ENCODE measurements at places on chromosomes 4 and X.

DNA sequence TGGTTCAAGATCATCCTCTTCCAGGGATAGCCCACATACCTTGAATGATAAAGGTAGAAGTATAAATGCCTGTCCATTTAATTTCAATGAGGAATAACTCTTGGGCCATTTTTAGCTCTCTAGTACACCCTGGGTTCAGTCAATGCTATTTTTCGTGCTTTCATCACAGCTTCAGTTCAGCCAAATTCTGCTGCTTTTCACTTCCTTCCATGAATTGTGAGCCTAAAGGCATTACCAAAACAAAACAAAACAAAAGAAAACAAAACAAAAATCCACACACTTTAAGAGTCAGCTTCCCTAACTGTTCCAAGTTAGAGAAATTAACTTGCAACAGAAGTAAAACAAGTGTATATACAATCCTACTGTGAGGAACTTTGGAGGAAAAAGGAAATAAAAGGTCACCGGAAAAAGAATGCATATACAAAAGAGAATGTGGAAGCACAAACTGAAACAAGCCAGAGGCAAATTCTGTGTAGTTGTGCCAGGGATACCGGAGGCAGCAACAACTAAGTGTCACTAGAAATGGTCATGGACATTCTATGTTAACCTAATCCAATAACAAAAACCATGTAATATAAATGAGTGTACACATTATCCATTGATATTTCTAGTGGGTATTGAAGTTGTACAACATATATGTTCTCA is 423.1 kb downstream of the KCTD8 start:
- no peak for DNase-seq

- DNase-seq: no peak
Observed at GRCh38 chr4:184270808-184271413, 53.2 kb upstream of the ENPP6 start.

- no peak for DNase-seq
Observed at GRCh38 chr4:46442963-46443362, 53.0 kb upstream of the GABRA2 start.

DNA sequence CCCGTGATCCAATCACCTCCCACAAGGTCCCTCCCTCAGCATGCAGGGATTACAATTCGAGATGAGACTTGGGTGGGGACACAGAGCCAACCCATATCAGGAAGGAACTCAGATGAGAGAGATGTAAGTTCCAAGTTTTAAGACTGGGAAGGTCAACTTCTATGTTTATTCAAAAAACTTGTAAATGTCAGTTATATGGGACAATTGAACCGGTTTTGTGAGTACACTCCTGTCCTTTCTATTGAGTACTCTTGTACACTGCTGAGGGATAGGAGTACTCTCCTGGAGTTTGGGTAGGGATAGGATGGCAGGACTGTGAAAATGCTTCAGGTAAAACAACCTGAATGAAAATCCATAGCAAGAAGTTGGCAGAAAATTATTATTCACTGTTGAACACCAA is 239.1 kb downstream of the ZNF674 start:
- no peak for DNase-seq

GRCh38 chr4:3770323-3771163 is 4.4 kb downstream of the ADRA2C start:
- no peak for DNase-seq

GRCh38 chrX:47162927-47163583 is 18.0 kb downstream of the RBM10 start:
- no peak for DNase-seq

DNA sequence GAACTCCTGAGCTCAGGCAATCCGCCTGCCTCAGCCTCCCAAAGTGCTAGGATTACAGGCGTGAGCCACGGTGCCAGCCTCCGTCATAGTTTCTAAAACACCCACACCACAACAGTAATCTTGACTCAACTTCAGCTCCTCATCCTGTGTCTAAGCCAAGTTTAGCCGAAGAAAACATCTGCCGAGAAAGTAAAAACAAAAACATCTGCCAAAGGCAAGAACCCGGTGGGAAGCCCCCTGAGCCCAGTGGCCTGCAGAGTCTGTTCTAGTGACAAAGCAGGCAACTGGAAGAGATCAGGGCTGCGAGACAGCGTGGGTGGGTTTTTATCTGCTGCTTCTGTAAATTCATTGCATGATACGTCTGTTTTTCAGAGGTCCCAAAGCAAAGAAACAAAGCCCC is 26.6 kb upstream of the CD99 start:
- DNase-seq: no peak

DNA sequence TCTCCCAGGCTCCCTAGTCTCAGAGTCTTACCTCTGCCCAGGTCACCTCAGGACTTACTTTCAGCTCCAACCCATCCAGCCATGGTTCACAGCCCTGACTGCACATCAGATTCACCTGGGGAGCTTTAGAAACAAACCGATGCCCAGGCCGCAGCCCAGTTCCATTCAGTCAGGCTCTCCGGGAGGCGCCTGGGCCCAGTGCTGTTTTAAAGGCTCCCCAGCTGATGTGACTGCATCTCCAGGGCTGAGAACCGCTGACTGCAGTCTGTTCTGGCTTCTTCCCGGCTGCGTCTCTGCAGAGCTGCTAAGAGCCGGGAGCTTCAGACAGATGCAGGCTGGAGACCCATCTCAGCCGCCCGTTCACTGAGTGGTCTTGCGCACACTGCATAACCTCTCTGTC is 44.4 kb upstream of the LGI2 start:
- no peak for DNase-seq

DNA sequence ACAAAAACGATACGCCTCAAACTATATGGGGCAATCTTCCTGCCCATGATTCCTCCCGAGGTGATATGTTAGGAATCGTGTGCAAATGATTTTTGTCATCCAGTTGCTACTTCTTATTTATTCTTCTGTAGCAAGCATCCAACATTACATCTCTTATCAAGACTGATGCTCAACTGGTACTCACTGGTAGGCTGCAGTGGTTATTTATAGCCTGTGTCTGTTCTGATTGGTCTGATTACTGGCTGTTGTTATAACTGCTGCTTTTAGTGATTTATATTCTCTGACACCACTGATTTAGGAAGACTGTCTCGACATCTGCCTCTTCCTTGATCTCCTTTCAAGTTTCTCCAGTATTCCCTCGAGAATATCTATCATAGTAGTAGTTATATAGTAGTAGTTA is 165.8 kb downstream of the LARP7 start:
- no peak for DNase-seq

DNA sequence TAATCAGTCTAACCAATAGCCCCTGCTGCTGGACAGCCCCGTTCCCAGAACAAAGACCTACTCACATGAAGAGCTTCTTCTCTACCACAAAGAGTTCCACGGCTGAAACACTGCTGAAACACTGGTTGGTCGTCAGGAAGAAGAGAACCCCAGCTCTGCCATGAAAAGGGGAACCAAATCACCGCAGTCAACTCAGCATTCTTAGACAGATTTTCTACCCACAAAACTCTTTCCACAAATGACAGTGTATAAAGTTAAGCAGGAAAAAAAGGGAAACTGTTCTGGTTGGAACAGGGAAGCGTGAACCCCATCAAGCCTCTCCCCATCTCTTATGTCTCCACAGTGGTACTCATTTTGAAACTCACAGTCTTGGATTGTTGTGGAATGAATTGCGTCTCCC is 57.3 kb downstream of the ABCG2 start:
- no peak for DNase-seq

- DNase-seq: no peak
Observed at GRCh38 chr4:76634220-76634619, 199.2 kb downstream of the SHROOM3 start.

- no peak for DNase-seq
Observed at GRCh38 chrX:10773318-10773717, 152.9 kb upstream of the MID1 start.

GRCh38 chr4:3290889-3291321 is 1.9 kb upstream of the RGS12 start:
- no peak for DNase-seq

- no peak for DNase-seq
Observed at GRCh38 chr4:122679317-122679716, 53.2 kb upstream of the BBS12 start.

GRCh38 chr4:188778905-188779304 is 639.7 kb downstream of the TRIML1 start:
- no peak for DNase-seq

DNA sequence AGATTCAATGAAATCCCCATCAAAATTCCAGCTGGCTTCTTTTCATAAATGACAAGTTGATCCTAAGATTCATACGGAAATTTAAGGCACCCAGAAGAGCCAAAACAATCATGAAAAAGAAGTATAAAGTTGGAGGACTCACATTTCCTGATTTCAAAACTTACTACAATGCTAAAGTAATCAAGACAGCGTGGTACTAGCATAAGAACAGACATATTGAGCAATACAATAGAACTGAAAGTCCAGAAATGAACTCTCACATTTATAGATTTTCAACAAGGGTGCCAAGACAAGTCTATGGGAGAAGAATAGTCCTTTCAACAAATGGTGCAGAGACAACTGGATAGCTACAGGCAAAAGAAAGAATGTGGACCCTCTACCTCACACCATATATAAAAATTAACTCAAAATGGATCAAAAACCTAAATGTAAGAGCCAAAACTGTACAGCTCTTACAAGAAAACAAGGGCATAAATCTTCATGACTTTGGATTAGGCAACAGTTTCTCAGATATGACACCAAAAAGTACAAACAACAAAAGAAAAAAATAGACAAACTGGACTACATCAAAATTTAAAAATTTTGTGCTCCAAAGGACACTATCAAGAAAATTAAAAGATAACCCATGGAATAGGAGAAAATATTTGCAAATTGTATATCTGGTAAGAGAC is 28.5 kb downstream of the SASH3 start:
- no peak for DNase-seq

GRCh38 chrX:108268434-108269080 is 169.7 kb downstream of the COL4A6 start:
- DNase-seq: no peak

DNA sequence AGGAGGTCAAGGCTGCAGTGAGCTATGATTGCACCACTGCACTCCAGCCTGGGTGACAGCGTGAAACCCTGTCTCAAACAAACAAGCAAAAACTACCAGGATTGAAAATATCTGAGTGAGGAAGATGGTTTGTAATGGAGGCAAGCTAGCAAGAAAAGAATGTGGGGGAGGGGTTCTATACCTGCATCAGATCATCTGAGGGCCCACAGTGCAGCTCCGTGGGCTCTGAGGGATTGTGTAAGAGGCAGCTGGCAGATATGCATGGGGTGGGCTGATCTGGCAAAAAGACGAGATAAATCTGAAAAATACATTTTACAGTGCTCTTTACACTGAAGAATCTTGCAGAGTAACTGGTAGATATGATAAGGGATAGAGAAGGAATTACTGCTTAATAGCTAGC is 28.9 kb upstream of the CHRNA9 start:
- DNase-seq: no peak

DNA sequence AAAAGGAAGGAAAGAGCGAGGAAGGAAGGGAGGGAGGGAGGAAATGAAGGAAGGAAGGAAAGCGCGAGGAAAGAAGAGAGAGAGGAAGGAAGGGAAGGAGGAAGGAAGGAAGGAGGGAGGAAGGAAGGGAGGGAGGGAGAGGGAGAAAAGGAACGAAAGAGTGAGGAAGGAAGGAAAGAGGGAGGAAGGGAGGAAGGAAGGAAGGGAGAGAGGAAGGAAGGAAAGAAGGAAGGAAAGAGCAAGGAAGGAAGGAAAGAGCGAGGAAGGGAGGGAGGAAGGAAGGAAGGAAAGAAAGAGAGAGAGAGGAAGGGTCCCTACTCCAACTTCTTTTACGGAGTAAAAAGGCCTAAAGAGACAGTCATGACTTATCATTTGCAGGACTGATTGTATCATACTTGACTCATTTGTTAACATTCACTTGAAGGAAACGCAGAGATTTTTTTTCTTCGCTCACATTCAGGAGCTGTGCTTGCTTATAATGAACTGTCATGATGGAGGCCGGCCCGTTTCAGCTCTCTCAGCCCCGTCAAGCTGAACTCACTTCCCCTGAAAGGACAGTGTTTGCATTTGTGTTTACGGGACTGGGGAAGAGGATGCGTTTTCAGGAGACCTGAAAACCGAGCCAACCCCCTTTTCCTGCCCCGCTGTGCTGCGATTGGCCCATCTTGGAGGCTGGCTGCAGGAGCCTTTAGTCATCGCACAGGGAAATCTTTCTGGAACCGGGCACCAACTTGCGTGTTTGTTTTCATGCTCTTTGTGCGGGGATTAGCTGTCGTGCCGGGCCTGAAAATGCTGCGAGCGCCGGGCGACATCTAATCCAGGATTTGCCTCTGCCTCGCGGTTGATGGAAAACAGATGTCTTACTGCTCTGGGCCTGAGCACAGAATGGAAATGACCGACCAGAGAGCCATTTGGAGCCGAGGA is 17.8 kb downstream of the TRIM2 start:
- DNase-seq: peak; percentile 34

- DNase-seq: peak; percentile 67
Observed at GRCh38 chr4:15479089-15479912, 9.6 kb downstream of the CC2D2A start.

DNA sequence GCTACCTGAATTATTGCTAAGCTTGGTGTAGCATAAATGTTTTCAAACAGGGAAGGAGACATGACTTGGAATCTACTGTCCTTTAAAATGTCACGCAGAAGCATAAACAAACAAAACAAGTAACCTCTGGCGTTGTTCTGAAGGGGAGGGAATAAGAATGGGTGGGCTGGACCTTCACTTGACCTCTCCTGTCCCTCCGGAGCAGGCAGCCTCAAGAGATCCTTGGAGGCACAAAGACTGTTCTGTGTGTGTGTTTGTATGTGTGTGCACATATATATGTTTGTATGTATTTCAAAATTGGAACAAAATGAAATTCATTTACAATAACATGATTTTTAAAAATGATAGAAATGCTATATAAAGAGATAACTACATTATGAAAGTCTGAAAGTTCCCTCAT is 91.3 kb upstream of the DCLK2 start:
- no peak for DNase-seq

GRCh38 chr4:177964061-177964460 is 521.8 kb upstream of the AGA start:
- DNase-seq: no peak
